IPS DF 6.9 (cell line): ENCODE measurements at places on chromosomes 1 and 21.

DNA sequence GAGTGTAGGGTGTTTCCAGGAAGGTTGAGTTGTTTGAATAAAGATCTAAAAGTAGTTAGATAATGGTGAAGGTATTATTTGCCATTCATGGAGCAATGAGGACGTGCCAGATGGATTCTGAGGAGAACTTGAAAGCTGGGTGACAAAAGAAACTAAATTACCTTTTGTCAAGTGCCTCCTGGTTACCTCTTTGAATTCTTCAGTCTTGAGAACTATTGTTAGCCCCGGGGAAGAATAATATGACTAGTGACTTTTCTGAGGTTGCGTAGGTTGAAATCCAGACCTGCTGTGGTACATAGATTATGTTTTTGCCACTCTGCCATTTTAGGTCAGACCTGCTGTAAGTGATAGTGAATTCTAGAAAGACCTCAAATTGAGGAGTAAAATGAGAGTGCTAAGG, 11.5 kb downstream of the LAMC1 start:
- no peak for DNase-seq

DNA sequence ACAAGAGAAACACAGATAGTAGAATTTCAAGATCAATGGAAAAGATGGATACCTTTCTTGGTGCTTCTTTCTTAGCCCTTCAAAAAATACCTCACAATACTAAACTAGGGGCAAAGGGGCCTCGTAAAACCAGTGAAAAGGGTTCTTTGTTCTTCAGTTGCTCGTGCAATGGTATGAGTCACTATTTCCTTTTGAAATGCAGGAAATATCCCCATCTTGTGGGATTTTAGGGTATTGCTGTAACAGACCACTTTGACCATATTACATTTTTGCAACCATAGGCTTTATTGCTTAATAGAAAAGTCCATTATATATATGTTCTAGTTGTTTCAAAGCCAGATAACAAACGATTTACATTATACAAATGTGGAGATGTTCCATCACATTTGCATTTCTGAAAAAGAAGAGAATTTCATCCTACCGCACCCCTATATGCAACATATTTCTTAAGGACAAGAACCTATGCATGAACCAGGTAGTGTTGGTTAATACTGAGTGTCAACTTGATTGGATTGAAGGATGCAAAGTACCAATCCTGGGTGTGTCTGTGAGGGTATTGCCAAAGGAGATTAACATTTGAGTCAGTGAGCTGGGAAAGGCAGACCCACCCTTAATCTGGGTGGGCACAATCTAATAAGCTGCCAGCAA, 88.6 kb upstream of the PKN2 start:
- no peak for DNase-seq

- DNase-seq = no peak
These were observed 86.1 kb downstream of the BACH1 start for GRCh38 chr21:29384683-29385359.

DNA sequence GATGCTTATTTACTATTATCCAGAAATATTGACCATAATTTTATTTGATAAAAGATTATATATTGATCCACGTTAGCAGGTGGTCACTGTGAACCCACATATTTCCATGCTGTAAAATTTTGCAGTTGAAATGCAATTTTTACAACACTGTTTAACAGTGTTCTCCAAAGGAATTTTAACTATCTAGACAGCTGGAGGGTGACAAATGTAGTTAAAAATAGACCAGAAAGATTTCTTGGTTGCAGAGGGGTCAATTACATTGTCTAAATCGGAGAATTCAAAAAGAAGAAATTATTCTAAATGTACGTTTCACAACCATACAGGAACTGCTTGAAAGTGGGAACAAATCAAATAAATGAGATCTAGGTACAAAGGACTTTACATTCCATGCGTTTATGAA, 625.2 kb upstream of the NCAM2 start:
- DNase-seq = no peak

GRCh38 chr1:21926814-21927532, 10.1 kb downstream of the HSPG2 start:
- DNase-seq = no peak

DNA sequence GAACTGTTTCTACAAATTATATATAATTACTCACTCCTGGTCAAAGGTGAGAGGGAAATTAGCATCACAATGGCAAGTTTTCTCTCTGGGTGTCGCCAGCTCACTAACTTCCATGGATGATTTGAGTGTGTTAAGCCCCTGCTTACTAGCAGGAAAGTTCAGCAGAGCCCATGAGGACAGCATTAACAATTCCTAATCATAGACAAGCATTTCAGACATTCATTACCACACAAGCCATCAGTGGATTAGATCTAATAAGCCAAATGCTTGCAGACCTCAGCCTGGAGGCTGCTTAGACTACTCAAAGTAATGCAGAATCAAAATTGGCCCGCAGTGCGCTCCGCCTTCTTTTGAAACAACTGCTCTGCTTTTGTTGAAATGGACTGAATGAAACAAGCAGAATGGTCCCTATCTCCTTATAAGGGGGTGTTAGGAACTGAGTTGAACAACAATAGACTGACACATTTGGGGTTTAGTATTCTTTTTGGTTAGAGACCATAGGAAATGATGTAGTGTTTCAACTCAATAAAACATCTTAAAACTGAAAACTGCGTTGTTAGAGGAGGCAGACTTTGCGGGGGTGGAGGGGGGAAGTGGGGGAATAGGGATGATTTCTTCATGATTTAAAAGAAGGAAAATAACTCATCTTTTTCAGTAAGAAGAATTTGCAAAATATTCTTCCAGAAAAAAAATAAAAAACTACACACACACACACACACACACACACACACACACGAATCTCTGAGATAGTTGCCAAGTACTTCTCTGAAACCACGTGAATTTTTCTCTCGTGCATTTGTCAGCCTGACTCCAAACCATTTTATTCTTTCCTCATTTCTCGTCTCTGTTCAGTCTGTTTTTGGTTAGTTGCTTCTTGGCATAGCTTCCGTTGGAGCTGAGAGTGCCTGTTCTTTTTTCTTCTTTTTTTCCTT, 54.6 kb downstream of the GORAB start:
- no peak for DNase-seq

- DNase-seq = no peak
These were observed 18.8 kb upstream of the PHLDA3 start for GRCh38 chr1:201487742-201488141.
